AG08395 (cell line): ENCODE measurements at places on chromosomes 7 and 10.

GRCh38 chr7:4782333-4783291 is 7.2 kb downstream of the AP5Z1 start:
- DNase-seq, result no peak

GRCh38 chr7:127571741-127572505 is 13.5 kb downstream of the GCC1 start:
- no peak for DNase-seq

DNA sequence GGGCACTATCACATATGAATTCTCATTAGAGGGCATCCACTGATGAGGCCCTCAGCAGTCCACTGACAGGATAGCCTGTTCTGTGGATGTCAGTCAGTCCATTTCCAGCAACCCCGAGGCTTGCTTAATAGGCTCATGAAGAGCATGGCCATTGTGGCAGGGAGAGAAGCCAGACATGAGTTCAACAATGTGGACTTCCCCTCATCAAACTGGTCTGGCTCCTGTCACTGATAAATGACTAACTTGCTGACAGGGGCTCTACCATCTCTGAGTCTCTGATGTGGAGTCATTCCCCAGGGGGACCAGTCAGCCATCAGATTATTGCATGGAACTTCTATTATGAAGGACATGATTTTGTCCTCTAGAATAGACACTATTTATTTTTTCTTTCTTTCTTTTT is 19.8 kb upstream of the TRIL start:
- DNase-seq, result no peak

DNA sequence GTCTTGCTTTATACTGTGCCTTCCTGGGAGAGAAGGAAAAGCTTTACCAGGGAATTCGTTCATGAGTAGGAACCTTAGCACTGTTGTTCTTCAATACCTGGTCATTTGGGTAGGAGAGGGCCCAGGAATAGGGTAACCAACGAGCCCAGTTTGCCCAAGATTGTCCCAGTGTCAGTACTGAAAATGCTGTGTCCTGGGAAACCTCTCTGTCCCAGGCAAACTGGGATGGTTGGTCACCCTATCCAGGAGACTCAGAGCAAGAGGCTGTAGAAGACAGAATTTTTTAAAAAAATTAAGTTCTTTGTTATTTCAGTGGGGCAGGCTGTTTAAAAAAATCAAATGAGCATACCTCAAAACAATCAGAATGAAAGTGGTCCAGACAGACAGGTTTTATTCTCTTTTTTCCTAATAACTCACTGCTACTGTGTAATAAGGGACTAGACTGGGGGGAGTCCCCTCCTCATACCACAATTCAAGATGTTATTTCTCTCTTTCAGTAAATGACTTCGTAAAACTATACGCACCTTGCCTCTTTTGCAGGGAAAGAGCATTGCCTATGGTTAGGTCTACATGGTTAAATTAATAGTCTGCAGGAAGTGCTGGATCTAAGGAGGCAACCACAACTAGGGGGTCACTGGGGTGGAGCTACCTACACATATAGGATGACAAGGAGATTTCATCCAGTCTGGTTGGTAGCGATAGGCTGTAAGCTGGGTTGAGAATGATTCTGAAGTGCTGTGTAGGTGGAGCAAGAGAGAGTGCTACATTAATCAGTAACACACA is 41.1 kb upstream of the FAM133B start:
- no peak for DNase-seq

DNA sequence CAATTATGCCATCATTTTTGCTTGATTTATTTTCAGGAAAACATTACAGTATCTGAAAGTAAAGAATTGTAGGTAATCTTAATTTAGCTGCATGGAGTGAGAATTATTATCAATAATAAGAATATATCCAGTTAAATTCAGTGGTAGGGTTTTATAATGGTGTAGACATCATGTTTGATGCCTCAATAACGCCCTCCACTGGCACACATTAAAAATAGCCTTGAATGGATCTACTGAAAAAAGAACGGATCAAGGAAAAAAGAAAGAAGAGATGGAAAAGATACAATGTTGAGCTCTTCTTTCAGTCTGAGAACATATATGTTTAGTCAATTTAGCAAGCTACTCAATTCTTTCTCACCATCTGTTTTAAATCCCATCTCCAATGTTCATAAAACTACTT is 319.2 kb downstream of the CDC14C start:
- no peak for DNase-seq

GRCh38 chr10:92619368-92619767 is 26.4 kb downstream of the KIF11 start:
- no peak for DNase-seq

DNA sequence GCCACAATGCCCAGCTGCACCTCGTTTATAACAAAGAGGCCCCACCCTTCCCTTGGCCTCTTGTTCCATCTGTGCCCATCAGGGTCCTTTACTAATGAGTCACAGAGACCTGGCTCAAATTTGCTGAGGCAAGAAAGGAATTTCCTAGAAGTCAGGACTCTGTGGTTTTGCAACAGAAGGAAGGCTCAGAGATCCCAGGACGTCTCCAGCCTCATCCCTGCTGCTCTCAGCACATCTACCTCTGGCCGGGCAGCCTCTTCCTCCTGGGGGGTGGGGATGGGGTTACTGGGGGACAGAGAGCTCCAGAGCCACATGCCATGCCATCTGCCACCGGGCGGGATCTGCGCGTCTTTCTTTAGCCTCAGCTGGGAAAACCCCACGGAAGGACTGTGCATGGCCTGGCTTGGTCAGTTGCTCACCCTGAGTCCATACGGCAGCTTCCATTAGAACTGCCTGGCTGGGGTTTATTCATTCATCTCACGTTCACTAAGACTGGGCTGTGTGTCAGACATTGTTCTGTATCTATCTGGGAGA is 41.9 kb upstream of the PSMG3 start:
- peak; percentile 96 for DNase-seq

GRCh38 chr7:47297120-47297519 is 284.8 kb downstream of the TNS3 start:
- no peak for DNase-seq

- DNase-seq, result no peak
Observed at GRCh38 chr10:124640538-124641231, 103.5 kb downstream of the FAM53B start.

- DNase-seq, result no peak
Observed at GRCh38 chr7:136514776-136515175, 353.7 kb upstream of the CHRM2 start.

DNA sequence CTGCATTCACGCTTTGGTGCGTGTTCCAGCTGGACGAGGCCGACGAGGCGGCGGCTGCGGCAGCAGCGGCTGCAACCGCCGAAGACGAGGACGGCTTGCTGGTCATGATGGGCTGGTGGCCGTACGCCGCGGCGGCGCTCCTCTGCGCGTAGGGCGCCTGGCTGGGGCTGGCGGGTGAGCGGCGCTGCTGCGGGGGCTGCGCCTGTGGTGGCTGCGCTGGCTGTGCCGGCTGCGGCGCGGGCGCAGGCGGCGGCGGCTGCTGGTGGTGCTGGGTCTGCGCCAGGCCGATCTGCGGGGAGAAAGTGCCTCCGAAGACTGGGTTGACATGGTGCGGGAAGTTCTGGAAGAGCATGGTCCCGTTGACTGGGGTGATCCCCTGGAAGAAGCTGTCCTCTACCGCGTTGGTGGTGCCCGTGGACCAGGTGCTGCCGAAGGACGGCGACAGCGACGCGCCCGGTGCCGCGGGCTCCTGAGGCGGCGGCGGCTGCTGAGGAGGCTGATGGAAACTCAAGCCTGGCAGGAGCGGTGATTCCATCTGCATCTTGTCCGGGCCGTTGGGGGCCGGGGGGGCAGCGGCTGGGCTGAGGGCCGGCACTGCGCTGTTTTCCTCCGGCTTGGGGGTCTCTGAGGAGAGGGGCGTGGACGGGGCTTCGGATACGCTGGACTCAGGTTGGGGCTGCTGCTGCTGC is 51.1 kb downstream of the CPEB3 start:
- peak; percentile 45 for DNase-seq

- DNase-seq, result no peak
Observed at GRCh38 chr10:35885076-35885475, 243.0 kb upstream of the FZD8 start.

DNA sequence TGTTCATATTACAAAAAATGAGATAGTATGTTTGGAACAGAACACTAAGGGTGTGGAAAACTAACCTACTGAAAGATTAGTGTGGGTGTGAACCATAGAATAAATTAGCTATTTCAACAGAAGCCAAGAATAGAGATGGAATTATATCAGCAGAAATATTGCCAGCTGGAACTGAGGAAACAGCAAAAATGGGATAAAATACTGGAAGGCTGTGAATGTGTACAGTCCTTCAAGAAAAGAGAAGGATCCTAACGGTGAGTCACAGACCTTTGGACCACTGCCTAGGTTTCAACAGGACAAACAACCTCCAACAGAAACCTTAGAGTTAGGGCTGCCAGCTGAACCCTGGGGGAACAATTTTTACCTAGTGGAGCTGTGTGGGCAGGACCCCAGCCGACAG is 395.0 kb downstream of the ZWINT start:
- DNase-seq, result no peak

DNA sequence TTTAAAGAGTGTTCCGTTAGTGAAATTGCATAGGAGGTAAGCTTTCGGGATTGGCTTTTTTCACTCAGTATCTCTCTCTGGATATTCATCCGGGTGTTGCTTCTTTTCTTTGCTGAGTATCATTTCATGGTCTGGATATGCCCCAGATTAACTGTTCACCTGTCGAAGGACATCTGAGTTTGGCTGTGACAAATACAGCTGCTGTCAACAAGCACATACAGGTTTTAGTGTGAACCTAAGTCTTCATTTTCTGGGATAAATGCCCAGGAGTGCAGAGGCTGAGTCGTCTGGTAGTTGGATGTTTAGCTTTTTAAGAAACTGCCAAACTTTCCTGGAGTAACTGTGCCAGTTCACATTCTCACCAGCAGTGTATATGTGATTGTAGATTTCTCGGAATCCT is 5.6 kb downstream of the DOCK1 start:
- DNase-seq, result no peak

GRCh38 chr10:93999401-93999851 is 5.7 kb downstream of the PLCE1 start:
- peak; percentile 50 for DNase-seq

- DNase-seq, result no peak
Observed at GRCh38 chr7:27946351-27946750, 206.4 kb downstream of the TAX1BP1 start.
